Stimulated activated CD4-positive, alpha-beta T cell treated with anti-CD3 and anti-CD28 coated beads, TNF-alpha, amount 100 ng/mL, for 4 hours (primary cell): ENCODE measurements at places on chromosomes 3 and 15.

GRCh38 chr3:111738238-111738637 lies 120.8 kb upstream of the PHLDB2 start:
- DNase-seq = no peak

DNA sequence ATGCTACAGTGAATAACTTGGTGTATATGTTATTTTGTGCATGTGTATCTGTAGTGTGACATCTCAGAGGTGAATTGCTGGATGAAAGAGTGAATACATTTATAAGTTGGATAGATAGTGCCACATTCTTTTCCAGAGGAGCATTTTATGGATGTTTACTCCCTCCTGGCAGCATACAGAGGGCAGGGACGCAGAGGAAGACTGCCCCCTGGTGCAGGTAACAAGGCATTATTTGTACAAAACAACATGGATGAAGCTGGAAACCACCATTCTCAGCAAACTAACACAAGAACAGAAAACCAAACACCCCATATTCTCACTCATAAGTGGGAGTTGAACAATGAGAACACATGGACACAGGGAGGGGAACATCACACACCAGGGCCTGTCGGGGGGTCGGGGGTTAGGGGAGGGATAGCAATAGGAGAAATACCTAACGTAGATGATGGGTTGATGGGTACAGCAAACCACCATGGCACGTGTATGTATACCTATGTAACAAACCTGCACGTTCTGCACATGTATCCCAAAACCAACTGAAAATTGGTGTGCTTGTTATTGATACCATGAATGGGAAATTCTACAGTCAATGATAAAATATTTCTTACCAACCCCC lies 57.9 kb upstream of the CTXND1 start:
- no peak for DNase-seq

- no peak for DNase-seq
Measured at GRCh38 chr3:178671791-178672190, 135.6 kb downstream of the KCNMB2 start.

DNA sequence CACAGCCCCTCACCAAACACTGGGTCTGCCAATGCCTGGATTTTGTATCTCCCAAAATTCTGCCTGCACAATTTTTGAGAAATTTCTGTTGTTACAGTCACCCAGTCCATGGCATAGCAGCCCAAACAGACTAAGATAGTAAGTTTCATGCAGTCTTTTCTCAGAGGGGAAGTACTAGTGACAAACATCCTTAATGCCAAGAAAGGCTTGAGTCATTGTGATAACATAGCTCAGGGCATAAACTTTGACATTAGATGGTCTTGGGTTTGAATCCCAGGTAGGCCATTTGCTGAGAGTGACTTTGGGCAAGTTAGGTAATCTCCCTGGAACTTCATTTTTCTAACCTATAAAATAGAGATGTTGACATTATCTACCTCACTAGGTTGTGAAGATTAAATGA lies 36.1 kb upstream of the PFN2 start:
- no peak for DNase-seq

DNA sequence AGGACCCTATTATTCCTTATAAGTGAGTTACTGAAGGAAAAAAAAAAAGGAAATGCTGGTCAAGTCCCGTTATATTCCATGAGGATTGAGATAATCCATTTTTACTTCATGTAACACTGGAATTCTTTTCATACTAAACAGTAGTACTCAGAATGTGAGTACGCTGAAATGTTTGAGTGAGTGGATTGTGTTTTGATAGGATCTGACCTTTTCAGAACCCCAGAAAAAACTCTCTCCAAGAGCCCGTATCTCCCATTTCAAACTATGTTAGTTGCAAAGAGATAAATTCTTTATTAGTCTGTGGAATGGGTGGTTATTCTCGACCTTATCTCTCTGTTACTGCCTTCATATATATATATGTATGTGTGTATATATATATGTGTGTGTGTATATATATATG lies 2.5 kb upstream of the LPP start:
- no peak for DNase-seq

DNA sequence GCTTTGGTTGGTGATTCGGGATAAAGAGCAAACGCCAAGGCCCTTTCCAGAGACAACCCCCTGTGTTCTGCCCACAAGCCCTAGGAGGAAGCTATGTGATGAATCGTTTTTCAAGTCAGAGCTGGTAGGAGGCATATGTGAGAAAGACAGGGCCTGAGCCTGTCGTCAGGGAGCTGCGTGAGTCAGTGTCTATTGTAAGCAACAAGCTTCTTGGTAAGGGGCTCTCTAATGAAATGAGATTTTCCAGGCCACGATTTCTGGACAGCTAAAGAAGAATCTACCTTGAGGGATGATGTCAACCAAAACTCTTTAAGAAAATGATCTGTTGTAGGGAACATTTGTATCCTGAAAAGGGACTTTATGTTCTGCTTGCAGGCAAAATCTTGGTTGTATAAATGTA lies 318.9 kb upstream of the IL12A start:
- DNase-seq = no peak

- no peak for DNase-seq
Measured at GRCh38 chr3:141448606-141449220, 38.1 kb upstream of the RASA2 start.

DNA sequence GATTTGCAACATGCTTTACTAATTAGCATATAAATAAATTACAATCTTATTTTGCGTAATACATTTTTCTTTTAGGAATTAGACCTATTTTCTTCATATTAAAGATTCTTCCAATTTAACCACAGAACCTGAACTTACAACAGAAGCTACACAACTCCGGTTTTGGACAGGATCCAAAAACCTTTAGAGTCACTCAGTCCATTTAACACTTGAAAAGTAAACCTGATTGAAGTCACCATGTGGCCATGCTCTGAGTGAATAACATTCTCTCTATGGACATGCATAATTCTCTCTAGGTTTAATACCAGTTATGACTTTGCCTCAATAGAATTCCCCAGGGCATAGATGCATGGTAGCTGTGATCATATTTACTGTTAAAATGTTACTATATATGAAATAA lies 751.0 kb downstream of the VGLL3 start:
- DNase-seq = no peak

DNA sequence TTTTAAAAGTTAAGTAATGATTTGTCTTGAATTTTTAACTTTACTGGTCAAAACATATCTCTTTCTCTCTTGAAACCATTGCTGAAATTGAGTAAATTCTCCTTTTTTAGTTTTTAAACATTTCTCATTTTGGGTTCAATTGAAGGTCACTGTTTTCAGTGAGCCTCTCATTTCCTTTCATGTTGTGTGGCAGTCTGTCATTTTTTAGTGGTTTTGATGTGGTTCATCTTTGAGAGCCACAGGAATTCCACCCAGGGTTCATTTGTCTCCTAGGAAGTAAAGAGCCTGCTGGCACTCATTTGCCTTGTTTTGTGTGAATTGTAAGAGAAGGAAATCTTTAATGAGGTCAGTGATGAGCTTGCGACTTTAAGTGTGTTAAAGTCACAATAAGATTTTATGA lies 10.4 kb downstream of the CLDN11 start:
- DNase-seq = no peak

DNA sequence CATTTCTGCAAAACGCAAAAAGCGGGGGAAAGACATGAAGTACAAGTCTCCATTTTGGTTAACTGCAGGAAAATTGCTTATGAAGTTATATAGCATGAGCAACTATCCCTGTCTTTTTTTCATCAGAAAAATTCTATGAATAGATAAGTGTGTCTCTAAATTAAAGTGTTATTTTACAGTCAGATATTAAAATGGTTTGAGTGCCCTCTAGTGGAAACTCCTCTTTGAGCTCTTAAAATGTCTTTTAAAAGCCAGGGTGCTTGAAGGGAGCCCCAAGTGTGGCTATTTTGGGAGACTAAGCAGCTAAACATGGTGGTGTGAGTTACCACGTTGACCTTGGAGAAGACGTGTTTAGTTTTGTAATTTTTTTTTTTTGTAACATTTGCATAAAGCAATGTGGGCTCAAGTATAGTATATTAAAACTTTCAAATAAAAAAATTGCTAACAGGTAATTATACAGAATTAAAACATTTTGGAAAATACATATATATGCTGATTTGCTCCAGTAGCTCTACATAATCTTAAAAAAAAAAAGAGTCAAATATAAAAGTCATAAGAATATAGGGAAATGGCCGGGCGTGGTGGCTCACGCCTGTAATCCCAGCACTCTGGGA lies 77.2 kb downstream of the PPP2R3A start:
- no peak for DNase-seq

DNA sequence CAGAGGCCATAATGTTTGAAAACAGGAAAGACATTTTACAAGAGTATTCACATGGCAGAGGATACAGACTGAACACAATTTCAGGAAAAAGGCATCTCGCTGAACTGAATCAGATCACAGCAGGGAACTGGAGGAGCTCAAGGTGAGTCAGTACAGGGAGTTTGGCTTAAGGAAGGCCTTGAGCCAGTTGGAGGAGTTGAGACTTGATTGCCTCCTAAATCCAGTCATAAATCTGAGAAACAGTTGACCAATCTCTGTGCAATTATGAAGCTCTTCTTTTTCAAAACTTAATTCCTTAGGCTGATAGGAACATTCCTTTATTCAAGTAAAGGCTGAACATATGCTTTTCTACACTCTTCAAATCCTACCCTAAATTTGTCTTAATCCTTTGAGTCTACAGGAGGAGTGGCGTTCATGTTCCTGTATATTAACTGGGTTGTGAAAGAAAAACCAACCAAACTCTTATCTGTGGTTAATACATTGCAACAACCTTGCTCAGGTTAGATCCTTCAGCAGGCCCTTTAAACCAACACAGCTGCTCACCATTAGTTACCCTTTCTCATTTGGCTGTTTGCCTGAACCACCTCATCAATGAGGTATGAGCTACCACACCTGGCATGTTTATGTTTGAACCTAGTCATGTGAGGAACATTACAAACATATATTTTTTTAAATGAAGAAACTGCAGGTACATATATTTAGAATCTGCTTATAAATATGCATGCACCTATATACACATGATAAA lies 404.1 kb upstream of the ATP11B start:
- no peak for DNase-seq

DNA sequence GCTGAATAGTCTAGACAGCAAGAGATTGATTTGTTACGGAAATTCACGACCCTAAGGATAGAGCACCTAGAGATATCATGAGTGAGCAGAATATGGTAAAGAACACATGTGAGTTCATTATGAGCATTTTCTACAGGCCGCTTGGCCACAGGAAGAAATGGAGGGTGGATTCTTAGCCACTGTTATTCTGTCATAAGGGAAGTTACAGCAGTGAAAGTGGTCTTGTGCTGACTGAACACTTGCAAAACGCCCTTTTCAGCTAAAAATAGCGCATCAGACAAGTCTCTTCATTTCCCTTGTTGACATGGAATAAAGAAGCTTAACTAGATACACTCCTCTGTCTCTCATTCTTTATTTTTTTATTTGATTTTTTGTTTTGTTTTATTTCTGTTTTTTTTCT lies 19.8 kb downstream of the DGKG start:
- no peak for DNase-seq

- no peak for DNase-seq
Measured at GRCh38 chr15:57785959-57786358, 79.4 kb downstream of the POLR2M start.

DNA sequence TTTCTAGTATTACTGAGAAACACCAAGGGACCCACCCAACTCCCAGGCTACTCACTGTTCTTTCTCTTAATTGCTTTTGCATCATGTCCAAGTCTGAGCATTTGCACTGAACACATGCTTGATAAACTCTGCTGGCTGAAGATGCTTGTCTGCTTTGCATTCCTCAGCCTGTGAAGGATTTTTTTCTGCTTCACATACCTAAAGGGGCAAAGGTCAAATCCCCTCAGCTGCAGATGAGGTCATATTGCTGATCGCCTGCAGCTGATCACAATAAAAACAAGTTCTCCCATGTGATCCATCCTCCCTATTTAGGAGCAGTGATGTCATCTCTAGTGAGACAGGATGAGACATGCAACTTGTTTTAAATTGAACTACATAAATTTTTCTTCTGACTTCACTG lies 84.6 kb upstream of the DCBLD2 start:
- DNase-seq = no peak

GRCh38 chr15:33443708-33444107 lies 132.9 kb downstream of the RYR3 start:
- no peak for DNase-seq

- DNase-seq = no peak
Measured at GRCh38 chr15:34652726-34653033, 69.2 kb upstream of the GOLGA8B start.

DNA sequence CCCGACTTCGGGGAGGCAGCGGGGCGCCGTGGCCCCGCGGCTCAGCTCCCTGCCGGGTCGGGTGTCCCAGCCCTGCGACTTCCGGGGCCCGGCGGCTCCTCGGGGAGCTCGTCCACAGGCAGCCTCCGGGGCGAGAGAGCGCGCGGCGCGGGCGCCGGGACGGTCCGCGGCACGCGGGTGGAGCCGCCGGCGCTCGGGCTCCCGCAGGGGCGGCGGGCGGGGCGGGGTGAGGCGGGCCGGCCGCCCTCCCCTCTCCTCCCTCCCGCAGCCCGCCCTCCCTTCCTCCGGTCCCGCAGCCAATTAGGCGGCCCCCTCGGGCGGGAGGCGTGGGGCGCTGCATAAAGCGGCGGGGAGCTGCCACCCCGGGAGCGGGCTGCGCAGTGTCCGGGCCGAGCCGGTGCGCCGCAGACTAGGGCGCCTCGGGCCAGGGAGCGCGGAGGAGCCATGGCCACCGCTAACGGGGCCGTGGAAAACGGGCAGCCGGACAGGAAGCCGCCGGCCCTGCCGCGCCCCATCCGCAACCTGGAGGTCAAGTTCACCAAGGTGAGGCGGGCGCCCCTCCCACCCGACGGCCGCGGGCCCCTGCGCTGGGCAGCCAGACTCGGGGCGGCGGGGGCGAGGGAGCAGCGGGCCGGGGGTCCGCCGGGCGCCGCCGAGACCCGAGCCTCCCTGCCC lies at the start of gene ALDH1A3:
Gene ALDH1A3 (plus strand): TSS at position 368 of the 675 bp plus-strand sequence. CDS start 77 bp downstream, at position 445.
- no peak for DNase-seq
